ENCODE measurements at places on chromosomes 4 and X.
A peak's percentile ranks its signal among the peaks of the same experiment; 100 is the strongest.

- no peak for DNase-seq
Measured at GRCh38 chrX:1909419-1910206, 294.8 kb downstream of the ASMT start.

DNA sequence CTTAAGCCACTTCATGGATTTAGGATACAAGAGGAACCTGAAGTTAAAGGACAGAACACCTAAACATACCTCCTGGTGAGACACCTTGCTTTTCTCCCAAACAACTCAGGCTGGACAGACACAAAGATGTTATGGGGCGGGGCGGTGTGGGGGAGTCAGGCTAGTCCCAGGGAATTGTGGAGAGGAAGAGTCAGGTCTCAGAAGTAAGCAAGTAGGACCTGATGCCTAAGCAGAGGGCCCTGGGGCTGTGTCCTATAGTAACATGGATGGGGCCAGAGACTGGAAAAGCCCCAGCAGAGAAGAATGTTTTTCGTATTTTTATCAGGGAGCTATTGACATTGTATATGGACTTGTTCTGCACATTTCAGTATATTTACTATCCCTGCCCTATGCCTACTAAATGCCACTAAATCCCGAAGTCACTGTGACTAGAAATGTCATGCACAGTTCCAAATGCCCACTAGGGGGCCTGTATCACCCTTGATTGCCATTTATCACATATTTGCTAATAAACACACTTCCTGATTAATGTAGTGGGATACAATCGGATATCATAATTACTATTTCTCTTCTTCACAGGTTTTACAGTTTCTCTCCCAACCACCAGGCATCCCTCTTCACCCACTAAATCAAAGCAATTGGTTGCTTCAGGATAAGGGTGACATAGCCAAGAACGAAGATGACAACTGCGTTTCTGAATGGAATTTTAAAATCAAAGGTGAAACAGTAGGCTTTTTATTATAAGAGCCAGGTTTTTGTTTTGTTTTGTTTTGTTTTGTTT, 23.8 kb upstream of the ARHGAP10 start:
- peak; percentile 55 for DNase-seq

DNA sequence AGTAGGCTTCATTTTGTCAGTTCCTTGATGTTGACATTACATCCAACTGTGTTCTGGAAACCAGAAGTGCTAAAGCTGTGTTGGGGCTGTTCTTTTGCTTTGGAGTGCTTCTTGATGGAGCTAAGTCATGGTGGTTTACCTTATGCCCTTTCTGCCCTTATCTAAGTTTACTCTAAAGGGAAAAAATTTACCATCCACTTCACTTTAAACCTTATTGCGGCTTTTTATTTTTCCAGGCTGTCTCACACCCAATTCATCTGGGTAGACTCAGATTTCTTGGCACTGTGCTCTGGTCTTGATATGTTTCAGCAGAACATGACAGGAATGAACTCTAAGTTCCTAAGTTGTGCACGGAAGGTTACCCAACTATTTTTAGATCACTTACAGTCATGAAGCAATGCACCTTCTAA, 104.7 kb upstream of the TTC29 start:
- no peak for DNase-seq

DNA sequence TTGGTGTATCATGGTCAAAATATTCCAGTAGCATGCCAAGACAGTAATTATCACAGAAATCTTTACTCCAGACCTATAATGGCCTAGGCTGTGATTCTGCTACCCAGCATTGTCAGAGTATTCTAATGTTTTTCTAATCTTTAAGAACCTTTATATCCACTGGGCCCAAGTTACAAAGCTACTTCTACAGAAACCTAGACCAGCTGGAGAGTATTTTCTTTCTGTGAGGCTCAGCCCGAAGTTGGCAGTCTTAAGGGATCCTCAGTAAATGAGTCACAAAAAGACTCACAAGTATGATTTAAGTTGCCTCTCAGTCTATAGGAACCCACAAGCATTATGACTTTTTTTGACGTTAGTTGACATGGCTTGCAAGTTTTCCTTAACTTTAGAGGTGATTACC, 638.5 kb upstream of the FAM241A start:
- DNase-seq: no peak

DNA sequence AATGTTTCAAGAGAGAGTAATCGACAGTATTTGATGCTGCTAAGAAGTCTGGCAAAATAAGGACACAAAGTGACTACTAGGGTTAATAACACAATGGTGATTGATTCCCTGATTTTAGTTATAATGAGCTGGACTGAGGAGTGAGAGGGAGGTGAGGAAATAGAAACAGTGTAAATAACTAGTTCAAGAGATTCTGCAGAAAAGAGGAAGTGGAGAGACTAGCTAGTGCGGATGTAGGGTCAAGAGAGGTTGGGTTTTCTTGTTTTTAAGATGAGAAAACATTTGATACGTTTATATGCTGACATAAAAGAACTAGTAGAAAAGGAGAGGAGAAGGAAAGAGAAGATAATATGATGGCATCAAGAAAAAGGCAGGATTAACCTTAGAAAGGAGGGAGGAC, 12.2 kb upstream of the TRPC5 start:
- DNase-seq: no peak

GRCh38 chr4:104944596-104944995, 202.1 kb upstream of the TET2 start:
- DNase-seq: no peak

GRCh38 chr4:7236847-7237246, 44.5 kb downstream of the SORCS2 start:
- DNase-seq: no peak

DNA sequence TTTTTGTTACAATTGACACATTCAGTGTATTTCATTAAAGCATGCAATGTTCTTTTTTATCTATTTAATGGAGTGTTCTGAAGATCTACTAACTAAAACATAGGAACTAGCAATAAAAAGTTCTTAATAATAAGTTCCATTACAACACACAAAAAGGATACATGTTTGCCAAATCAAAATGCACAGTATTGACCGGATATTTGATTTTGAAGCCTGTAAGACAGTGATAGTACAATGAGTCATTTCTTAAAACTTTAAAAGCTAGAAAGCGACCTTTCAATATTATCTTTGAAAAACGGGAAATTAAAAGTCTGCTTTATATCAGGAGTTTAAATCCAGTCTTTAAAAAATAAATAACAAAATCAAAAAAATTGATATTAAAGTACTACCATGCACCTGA, 2.4 kb upstream of the PRDM5 start:
- DNase-seq: no peak

GRCh38 chrX:139538907-139539790, 8.6 kb downstream of the F9 start:
- no peak for DNase-seq

DNA sequence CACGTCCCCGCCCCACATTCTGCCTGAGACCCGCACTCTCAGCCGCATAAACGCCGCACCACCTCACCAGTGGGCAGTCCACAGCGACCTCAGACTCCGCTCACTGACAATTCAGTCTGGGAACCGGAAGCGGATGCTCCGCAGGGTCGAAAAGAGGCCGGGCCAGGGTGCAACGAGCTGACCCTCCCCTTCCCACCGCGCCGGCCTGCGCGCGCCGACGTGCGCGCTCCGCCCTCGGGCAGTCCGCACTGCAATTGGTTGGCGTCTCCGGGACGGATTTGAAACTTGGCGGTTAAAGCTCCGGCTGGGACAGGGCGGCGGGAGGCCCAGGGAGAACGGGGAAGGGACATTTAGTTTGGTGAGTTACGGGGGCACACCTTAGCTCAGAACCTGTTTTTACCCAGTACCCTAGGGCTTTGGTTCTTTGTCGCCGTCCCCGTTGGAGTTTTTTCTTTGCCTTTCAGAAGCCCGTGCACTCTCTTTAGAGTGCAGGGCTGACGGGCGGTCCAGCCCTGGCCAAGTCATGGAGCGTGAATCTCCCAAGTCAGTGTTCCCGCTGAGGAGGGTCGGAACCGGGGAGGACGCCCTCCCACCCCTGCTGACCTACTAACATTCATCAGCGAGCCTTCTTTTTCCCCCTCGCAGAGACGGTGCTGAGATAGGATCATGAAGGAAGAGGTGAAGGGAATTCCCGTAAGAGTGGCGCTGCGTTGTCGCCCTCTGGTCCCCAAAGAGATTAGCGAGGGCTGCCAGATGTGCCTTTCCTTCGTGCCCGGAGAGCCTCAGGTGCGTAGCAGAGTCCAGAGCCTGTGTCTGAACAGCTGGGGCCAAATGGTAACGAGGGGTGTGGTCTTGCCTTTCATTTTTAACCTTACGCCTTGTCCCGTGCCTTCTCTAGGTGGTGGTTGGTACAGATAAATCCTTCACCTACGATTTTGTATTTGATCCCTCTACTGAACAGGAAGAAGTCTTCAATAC, at the start of the genes KIF4A and PDZD11:
TSS of gene KIF4A (plus strand) at position 312 of the 978 bp plus-strand sequence. CDS start at position 667, 355 bp downstream.
TSS of gene PDZD11 (minus strand) at position 135 of the 978 bp plus-strand sequence. CDS start 586 bp downstream, outside the sequence.
- DNase-seq: peak; percentile 83

GRCh38 chrX:132093239-132093860, 34.5 kb downstream of the FRMD7 start:
- DNase-seq: no peak

- no peak for DNase-seq
Measured at GRCh38 chr4:4555916-4556315, 14.1 kb upstream of the STX18 start.

DNA sequence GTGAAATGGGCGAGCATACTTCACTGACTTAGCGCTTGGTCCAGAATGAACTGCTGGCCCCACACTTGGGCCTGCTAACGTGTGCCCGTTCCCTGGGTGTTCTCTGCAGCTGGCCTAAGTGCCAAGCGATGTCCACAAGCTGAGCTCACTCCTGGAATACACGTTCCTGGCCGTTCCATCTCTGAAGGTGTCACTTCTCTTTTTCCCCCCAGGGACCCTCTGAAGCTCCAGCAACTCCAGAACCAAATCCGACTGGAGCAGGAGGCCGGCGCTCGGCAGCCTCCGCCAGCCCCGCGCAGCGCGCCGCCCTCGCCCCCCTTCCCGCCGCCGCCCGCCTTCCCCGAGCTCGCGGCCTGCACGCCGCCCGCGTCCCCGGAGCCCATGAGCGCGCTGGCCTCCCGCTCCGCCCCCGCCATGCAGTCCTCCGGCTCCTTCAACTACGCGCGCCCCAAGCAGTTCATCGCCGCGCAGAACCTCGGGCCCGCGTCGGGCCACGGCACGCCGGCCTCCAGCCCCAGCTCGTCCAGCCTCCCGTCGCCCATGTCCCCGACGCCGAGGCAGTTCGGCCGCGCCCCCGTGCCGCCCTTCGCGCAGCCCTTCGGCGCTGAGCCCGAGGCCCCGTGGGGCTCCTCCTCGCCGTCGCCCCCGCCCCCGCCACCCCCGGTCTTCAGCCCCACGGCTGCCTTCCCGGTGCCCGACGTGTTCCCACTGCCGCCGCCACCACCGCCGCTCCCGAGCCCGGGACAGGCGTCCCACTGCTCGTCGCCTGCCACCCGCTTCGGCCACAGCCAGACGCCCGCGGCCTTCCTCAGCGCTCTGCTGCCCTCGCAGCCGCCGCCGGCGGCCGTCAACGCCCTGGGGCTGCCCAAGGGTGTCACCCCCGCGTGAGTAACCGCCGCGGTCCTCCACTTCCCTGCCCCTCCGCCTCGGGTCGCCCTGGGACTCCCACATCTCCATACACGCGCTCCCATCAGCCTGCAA, 132.3 kb downstream of the CBR4 start:
- DNase-seq: peak; percentile 47

- DNase-seq: no peak
Measured at GRCh38 chrX:130887376-130887775, 15.6 kb downstream of the ENOX2 start.

DNA sequence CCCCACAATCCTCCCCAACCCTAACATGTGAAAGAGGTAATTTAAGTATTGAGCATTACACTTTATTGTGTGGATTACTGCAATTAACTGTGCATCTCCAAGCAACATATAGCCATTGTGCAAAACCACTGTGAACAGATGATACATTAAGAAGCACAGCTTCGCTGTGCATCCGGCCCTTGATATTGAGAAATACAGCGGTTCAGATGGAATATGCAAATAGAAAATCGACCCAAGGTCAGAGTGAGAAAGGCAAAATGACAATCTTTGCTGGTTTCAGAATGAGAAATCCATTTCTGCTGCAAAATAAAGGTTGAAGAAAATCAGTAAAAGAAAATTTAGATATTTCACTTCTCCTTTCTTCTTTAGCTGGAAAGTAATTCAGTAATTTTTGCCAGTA, 805.9 kb upstream of the GRID2 start:
- no peak for DNase-seq

All from activated T-cell treated with anti-CD3 and anti-CD28 coated beads, Interleukin-2, amount 50 U/mL, for 48 hours (primary cell).